ENCODE measurements at places on chromosomes 6 and 20.

DNA sequence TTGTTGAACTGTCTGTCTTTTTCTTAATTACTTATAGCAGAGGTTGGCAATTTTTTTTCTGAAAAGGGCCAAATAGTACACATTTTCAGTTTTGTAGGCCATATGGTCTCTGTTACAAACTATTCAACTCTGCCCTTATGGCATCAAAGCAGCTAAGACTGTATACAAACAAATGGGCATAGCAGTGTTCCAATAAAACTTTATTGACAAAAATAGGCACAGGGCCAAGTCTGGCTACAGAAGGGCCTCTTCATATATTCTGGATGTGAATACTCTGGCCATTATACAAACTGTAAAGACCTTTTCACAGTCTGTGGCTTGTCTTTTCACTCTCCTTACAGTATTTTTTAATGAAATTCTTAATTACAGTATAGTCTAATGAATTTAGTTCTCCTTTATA, 132.1 kb downstream of the PREX1 start:
- DNase-seq, result no peak

GRCh38 chr6:107737397-107737793, 86.7 kb downstream of the SCML4 start:
- DNase-seq, result no peak

DNA sequence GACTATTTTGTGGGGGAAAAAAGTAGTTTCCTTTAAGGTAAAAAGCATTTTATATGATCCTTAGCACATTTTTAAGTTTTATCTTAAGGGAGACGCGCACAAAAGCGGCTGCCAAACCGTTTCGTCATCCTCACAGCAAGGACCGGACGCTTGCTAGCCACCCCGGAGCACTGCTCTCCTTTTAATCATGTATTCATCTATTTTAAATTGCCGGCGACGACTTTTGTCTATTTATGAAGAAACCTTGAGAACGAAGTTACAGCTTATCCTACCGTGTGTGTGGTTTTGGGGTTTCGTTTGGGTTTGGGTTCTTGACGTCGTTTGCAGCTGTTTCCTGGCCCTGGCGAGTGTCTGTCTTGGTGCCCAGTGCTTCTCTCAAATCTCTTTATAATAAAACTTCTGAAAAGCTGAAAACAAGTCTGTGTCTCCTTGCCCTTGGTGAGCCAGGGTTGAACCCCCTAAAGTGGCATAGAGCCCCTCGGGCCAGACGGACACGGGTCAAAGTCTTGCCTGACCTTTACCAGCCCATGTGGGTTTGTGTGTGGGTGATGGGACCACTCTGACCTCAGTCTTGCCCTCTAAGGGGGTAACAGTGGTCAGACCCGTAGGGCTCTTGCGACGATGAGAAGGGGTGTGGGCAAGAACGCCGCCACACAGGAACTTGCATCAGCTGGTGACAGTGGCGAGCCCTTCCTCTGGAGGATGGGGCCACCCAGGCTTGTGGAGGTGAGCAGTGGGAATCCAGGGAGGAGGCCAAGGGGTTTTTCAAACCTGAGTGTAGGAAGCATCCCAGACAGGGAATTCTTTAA, 117.6 kb downstream of the JPH2 start:
- no peak for DNase-seq

DNA sequence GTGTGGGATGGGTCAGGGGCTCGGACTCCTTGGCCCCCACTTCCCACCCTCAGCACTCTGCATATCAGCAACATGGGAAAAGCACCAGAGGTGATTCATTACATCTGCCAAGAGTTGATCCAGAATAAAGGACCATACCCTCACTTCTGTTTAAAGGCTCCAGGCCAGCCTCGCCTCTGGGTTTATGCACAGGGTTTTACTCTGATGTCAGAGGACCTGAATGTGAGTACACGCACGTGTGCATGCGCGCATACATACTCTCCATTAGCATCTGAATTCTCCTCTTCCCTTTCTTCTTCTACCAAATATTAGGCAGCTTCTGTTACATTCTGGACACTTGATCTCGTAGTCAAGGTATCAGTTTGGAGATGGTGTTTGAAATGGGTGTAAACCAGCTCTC, 114.7 kb upstream of the SPTLC3 start:
- no peak for DNase-seq

DNA sequence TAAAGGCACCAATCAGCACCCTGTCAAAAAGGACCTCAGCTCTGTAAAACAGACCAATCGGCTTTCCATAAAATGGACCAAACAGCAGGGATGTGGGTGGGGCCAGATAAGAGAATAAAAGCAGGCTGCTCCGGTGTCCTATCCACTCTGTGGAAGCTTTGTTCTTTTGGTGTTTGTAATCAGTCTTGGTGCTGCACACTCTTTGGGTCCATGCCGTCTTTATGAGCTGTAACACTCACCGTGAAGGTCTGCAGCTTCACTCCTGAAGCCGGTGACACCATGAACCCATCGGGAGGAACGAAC, 7.3 kb upstream of the PXDC1 start:
- DNase-seq, result no peak

GRCh38 chr6:46584586-46584985, 68.0 kb downstream of the CYP39A1 start:
- no peak for DNase-seq

GRCh38 chr6:31908791-31909190, 6.9 kb upstream of the ZBTB12 start:
- DNase-seq, result no peak

- no peak for DNase-seq
Measured at GRCh38 chr6:12163149-12163548, 127.0 kb upstream of the EDN1 start.

GRCh38 chr20:5085380-5085779, 34.4 kb downstream of the PCNA start:
- DNase-seq, result no peak

DNA sequence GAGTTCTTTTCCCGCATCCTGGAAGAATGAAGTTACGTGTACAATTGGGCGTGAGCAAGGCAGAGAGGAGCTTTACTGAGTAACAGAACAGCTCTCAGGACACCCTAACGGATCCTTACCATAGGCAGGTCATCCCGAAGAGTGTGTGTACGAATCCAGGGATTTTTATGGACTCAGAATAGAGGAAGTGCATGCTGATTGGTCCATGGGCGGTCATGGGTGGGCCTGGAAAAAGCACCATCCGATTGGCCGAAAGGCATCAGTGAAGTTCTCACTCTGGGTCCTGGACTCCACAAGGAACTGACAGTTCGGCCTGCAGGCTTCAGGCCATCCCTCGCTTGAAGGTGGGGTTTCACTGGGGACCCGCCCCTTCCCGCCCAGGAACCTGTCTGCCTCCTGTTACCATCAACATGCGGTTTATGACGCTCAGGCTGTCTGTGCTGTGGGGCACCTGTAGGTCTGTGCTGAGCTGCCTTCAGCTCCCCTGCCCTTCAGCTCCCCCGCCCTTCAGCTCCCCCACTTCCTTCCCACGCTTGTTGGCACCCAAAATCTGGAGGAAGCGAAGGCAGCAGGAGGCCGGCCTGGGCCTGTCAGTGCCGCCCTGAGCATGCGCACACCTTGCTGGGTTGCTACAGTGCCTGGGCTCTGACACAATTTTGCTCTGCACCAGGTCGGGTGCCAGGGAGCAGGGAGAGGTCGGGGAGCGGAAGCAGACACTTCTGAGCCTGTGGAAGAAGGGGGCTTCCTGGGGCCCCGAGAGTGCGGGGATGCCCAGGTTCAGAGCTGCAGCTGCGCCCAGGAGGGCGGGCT, 57.9 kb upstream of the MANEA start:
- no peak for DNase-seq

DNA sequence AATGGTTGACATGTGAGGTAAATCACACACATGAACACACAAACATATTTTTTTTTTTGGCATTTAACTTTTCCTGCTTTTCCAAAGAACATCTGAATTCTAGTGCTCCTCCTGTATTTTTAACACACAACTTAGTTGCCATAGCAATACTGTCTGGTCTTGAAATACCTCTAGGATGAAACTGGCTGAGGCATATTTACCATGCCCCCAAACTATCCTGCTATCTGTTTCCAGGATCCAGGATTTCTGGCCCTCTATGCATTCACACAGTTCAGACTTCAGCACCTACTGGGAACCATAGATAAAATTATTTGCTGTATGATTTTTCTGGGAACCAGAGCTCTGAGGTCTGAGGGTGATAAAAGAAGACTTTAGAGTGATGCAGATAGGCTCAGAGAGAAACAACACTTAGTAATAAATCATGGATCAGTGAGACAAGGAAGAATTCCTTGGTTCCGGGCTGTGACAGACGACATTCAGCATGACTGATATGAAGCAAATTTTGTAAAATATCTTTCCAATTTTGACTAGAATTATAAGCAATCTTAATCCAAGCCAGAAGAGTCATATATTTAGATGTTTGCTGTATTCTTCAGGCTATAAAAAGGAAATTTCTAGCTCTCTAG, 359.7 kb downstream of the BTBD9 start:
- DNase-seq, result no peak

DNA sequence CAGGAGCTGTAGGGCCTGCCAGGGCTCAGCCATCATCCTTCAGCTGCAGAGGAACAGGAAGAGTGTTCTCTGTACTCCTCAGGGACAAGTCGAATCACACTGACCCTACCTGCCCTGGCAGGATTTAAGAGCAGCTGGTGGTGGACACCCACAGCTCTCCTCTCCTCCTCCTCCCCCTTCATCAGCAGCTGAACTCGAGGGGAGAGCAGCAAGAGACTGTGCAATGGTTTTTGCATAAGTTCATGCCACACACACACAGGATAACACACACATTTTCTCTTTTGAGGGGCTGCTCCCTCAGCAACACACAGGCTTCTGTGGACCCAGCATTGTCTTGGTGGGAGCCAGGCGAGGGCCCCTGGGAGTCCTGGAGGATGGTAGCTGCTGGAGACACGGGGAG, at the start of gene CST11:
TSS of gene CST11 (minus strand) at position 101 of the 400 bp plus-strand sequence. CDS start at position 36, 65 bp downstream.
- no peak for DNase-seq

GRCh38 chr20:32762754-32763201, 593 bp downstream of the DNMT3B start:
- no peak for DNase-seq

DNA sequence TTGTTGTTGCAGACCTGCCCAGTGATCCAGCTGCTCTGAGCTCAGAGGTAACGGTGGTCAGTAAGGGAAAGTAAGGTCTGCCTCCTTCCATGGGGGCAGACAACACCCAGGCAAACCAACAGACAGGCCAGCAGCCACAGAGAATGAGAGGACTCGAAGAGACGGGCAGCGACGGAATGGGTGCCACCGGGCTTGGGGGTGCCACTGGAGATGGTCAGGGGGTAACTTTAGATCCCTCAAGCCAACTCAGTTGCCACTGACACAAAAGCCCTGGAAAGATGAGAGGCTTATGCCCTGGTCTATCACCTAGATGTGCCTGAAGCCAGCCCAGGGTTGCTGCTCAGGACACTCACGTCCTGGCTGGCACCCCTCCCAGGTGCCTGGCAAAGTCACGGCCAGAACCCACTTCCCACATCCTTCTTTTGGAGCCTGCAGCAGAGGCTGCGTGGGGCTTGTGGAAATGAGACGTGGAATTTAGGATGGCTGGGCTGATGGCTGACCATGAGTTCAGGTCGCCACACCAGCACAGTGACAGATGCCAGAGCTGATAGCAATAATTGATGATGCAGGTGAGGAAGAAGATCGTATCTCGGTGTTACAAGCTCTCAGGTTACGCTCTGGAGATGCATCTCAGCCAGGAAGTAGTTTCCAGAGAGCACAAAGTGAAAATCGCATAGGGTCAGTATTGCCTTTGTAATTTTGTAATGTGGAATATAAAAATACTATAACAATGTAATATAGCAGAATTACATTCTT, 209.1 kb downstream of the SYNDIG1 start:
- no peak for DNase-seq

GRCh38 chr6:18182568-18182967, 27.3 kb downstream of the KDM1B start:
- DNase-seq, result no peak

DNA sequence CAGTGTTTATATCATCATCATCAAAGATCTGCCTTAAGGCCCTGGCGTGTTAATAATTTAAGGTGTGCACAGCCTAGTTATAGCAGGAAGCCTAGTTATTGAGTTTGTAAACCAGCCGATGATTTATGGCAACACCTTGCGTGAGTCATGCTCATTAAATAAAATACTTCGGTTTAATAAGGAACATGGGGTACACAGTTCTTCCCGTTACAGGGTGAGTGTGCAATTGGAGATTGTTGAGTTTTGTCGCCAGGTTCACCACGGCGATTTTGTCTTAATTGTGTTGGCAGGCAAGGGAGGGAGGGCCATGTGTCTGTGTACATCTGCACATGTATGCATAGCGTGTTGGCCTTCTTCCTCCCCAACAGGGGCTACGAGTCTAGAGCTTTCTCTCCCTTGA, 104.0 kb downstream of the TFAP2A start:
- no peak for DNase-seq

GRCh38 chr6:8944548-8944947, 509.2 kb upstream of the SLC35B3 start:
- DNase-seq, result no peak

DNA sequence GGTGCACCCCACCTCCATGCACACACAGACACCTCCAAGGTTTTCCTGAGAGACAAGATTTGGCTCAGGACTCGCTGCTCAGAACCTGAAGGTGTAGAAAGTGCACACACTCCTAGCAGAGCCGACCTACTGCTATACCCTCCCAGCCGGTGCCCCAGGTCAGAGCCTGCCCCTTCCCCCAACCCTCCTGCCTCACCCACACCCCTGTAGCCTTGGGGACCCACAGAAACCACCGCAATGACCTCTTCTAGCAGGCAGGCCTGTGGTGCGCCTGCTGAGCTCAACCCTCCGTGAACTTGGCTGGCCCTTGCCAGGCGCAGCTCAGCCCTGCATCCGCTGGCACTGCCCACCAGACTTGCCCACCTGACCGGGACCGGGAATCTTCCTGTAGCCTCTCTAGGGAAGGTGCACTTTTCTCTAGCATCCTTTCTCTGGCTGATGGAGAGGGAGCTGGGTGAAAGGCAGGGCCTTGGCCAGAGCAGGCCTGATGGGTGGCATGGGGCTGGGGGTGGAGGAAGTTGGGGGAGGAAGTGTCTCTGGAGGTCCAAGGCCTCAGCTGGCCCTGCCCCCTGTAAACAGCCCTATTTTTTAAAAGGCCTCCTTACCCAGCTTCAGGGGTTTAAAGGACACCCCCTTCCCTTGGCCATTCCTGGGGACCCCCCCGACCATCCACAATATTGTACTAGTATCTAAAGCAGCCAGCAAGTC, 36.9 kb upstream of the SLCO4A1 start:
- no peak for DNase-seq

GRCh38 chr6:150751296-150751695, 114.2 kb upstream of the MTHFD1L start:
- no peak for DNase-seq

DNA sequence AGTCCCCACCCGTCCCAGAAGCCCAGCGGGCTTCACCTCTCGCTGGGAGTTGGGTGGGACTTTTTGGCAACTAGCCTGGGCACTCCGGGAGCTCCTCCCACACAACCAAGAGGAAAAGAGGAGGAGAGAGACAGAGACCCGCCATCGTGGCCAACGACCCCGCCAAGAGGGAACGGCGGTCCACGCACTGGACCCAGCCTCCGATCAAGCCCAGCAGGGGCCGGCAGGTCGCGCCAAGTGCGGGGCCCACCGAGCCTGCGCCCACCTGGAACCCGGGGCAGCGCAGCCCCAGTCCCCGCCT, 3.0 kb upstream of the TMEM14C start:
- DNase-seq, result no peak

- DNase-seq, result no peak
Measured at GRCh38 chr6:31821301-31822035, 6.1 kb upstream of the HSPA1B start.

Data from fibroblast of skin of left biceps (primary cell).